H4 (cell line): ENCODE measurements at places on chromosomes 3 and 15. TPM values are rescaled to one million over a fixed set of nuclear protein-coding genes. Genes with fewer than 3 reads are reported as not detected.
A peak's percentile ranks its signal among the peaks of the same experiment; 100 is the strongest.

RPL15 gene
- total RNA-seq, result 2,293 and 2,465 TPM in 2 replicates

LEKR1 gene
- total RNA-seq, result 0.37 and 11.5 TPM in 2 replicates

GOLGA8T gene
- not detected in 2 replicates for total RNA-seq

TEX55 gene
- not detected in 2 replicates for total RNA-seq

PRSS50 gene
- not detected in 2 replicates for total RNA-seq

ACAN gene
- total RNA-seq, result 0.02 TPM in 1 of 2 replicates, not detected in the other

GTF2E1 gene
- 22.4 and 26.0 TPM in 2 replicates for total RNA-seq

PSTPIP1 gene
- total RNA-seq, result 0.19 TPM in 1 of 2 replicates, not detected in the other

C15orf62 gene
- total RNA-seq, result 0.45 TPM in 1 of 2 replicates, not detected in the other

DNA sequence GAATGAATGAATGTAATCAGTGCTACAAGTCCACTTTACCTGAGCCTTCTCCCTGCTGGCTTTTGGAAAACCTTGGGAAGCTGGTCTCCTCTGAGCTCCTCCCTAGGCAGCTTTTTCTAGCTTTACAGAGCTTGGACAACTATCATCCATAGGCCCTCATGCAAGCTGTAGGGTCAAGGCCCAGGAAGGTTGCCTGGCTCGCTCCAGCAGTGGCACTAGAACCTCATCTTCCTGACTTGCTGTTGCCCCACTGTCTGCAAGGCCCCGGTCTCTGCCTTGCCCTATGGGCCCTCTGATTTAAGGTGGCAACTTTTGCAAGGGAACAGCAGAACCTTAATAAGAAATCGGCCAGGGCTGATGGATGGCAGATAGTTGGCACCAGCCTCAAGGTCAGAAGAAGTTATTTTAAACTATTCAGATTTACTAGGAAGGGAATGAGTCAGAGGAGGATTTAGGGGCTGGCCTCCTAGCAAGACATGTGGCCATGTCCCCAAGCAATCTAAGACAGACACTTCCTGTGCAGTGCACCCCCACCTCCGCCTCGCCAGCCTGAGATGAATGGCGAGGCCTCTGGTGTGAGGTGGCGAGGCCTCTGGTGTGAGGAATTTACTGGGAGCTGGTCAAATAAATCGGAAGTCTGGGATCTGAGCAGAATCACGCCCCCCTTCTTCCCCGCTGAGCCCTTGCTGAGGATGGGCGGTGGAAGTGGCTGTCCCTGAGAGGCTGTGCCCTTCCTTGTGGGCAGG lies 180.8 kb downstream of the MEGF11 start:
- DNase-seq, result peak; percentile 67

- DNase-seq, result no peak
Observed at GRCh38 chr3:4581498-4581897, 88.3 kb downstream of the ITPR1 start.

DNA sequence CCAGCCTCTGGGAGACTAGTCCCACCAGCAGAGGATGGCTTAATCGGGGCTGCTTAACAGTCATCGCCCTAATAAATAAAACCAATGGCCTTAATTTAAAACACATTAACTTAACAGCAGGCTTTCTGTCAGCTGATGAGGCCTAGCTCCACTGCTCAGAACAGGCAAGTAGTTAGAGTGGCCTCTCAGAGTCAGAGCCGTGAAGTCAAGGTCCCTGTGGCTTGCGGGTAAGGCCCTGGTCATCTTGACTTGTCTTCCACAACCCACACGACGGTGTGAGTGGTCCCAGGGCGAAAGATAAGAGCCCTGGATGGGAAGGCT lies 11.8 kb downstream of the XXYLT1 start:
- DNase-seq, result no peak

GRCh38 chr3:156360963-156361362 lies 194.0 kb downstream of the SSR3 start:
- no peak for DNase-seq

GRCh38 chr3:70757658-70758057 lies 445.2 kb upstream of the MDFIC2 start:
- no peak for DNase-seq

DNA sequence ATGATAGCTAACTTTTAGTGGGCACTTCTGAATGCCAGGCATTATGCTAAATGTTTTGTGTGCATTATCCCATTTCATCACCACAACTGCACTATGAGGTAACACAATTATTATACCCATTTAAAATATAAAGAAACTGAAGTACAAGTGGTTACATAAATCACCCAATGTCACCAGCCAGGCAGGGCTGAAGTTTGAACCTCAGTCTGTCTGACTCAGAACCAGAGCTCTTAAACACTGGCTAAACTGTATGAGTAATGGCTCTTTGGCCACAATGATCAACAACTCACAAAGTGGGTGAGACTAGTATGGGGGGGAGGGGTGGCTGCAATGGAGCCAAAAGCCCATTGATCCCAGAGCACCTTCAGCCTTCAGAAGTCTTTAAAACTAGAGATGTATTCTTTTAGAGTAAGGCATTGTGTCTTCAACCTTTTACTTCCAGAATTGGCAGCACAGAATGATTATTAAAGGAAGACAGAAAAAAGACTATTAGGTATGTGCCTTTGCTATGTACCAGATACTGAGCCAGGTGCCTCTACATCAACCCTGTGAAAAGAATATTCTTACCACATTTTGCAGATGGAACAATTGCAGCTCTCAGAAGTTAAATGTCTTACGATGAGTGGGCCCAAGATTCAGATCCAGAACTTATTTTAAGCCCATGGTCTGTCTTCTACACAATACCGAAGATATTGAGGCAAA lies 166.9 kb downstream of the UACA start:
- peak; percentile 76 for DNase-seq

GRCh38 chr3:23612296-23612891 lies 193.4 kb upstream of the UBE2E1 start:
- no peak for DNase-seq

- DNase-seq, result no peak
Observed at GRCh38 chr3:69209413-69209812, 87.0 kb upstream of the LMOD3 start.

GRCh38 chr3:190785047-190785446 lies 77.4 kb downstream of the GMNC start:
- DNase-seq, result no peak

- no peak for DNase-seq
Observed at GRCh38 chr3:130907966-130908365, 14.1 kb downstream of the ATP2C1 start.

GRCh38 chr3:88189361-88189810 lies 39.6 kb downstream of the C3orf38 start:
- no peak for DNase-seq

GRCh38 chr3:188470508-188471130 lies 316.7 kb downstream of the LPP start:
- no peak for DNase-seq

- DNase-seq, result no peak
Observed at GRCh38 chr15:40043927-40044716, 5.1 kb upstream of the SRP14 start.

DNA sequence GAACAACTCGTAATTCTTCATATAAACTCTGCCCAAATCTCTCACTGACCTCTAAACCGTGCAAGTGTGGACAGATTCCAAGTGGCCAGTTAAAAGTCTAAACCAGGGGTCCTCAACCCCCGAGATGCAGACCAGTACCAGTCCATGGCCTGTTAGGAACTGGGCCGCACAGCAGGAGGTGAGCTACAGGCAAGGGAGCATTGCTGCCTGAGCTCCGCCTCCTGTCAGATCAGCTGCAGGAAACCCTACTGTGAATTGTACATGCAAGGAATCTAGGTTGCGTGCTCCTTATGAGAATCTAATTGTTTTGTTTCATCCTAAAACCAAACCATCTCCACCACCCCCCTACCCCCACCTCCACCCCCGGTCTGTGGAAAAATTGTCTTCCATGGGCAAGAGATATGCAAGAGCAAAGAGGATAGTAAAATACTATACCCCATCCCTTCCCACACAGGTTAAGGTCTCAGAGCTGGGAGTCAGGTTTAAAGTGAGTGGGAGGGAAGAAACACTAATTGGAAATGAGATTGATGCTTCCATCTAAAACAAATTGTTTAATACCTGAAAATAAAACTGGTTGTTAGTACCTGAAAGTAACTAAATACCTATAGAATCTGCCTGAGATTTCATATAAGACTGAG lies 54.0 kb downstream of the POLQ start:
- no peak for DNase-seq

DNA sequence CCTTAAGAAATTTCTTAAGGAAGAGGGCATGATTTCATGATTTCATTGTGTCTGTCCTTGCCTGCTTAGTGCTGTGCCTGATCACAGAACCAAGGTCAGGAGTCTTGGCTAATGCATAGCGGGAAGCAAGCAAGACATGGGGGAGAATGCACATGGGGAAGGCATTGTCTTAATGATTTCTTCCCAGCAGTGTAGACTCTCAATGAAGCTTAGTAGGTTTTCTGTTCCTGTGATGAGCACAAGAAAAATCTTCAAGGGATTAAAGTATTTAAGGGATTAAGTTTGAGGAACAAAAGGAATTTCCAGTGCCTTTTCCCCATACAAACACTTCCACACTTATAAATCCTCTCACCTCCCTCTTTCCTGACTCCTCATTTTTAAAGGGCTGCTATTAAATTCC lies 46.9 kb upstream of the SEMA6D start:
- DNase-seq, result no peak

- no peak for DNase-seq
Observed at GRCh38 chr3:125353659-125354058, 21.5 kb downstream of the ZNF148 start.

DNA sequence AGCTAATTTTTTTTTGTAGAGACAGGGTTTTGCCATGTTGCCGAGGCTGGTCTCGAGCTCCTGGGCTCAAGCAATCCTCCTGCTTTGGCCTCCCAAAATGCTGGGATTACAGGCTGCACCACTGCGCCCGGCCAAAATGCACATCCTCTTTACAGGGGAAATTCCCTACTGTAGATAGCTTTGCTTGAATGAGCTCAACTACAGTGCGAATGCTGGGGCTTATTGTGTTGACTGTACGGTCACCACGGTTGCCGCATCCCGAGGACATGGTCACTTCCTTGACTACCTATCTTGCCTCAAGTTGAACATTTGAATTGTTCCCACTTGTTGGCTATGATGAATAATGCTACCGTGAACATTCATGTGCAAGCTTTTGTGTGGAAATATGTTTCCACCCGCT lies 5.3 kb upstream of the MTFMT start:
- DNase-seq, result no peak

- no peak for DNase-seq
Observed at GRCh38 chr3:179971280-179971679, 65.5 kb downstream of the PEX5L start.

- DNase-seq, result no peak
Observed at GRCh38 chr15:87671289-87671688, 585.2 kb downstream of the NTRK3 start.

DNA sequence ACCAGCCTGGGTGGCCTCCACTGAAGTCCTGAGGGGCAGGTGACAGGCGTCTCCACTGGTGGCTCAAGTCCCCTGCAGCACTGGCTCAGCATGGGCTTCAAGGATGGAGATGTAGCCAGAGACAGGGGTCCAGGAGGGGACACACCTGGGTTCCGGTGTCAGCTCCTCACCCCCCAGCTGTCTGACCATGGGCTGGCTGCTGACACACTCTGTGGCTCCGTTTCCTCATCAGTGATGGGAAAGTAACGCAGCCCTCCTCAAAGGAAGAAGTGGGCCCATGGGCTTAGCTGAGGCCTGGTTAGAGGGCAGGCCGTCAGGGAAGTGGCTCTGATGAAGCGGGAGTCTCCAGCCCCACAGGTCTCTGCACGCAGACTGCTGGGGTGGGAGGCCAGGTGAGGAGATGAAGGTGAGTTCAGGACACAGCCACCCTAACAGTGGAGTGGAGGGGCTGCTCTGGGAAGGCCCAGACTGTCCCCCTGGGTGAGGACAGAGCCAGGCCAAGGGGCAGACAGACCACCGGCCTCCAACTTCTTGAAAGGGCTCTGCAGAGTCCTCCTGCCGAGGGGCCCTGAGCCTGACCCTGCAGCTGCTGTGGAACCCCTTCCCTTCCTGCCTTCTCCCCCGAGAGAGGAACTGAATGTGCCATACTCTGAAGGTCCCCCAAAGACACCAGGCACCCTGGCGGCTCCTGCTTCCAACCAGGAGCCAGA lies 24.0 kb downstream of the PSTPIP1 start:
- DNase-seq, result no peak

DNA sequence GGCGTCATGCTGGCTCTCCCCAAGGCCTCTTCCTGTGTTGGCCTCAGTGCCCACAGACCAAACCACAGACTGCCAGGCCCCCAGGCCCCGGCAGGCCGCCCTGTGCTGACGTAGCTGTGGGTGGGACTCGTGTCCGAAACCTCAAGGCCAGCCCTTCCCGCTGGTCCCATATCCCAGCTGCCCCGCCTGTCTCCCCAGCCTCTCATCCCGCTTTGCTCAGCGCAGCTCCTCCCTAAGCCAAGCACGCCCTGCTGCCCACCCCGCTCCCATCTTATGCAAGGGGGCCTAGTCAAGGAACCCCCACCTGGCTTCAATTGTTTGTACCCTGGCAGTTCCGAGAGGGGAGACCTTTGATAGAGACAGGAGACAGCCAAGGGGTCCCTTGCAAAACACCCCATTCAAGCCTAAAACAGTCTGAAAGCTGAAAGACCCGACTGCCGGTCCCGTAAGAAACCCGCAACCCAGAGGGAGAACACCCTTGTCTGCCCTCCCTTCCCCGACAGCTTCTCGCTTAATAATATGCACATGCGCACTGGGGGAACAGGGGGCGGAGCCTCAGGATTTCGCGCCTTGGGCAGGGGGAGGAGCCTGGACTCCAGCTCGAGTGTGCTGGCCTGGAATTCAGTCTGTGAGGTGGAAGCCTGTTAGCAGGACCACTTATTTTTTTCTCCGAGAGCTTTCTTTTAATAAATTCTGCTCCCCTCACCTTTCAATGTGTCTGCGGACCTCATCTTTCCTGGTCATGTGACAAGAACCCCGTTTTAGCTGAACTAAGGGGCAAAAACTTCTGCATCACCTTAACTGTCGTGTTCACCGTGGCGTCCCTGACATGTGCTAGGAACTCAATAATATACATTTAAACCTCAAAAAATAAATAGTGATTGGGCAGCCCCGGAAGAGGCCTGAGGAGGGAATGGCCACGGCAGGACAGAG lies 17.2 kb downstream of the TNFAIP8L3 start:
- peak; percentile 74 for DNase-seq

GRCh38 chr3:2098398-2099027 lies at the start of gene CNTN4:
Gene CNTN4, plus strand, starts transcription at chr3:2098866.
- peak; percentile 25 for DNase-seq

DNA sequence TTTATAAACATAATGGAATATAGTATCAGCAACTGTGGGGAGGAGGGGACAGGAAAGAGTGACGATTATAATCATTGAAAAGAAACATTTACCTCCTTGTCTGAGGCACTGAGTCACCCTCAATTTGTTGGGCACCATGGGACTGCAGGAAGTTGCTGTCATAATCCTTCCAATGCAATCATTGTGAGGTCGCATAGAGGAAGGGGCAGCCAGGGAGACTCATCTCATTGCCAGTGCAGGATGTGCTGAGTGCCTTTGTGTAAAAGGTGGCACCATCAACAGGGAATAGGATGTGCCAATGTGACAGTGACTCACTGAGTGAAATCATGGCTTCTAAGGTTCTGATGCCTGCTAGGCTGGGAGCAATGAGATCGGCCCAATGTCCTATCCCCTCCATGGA lies 300.4 kb upstream of the ADAMTS9 start:
- DNase-seq, result peak; percentile 11

GRCh38 chr3:114718898-114719210 lies 425.0 kb downstream of the TIGIT start:
- no peak for DNase-seq

GRCh38 chr3:195143221-195143620 lies 127.7 kb downstream of the XXYLT1 start:
- no peak for DNase-seq
